ENCODE measurements at places on chromosomes 16 and 17. TPM values are rescaled to one million over a fixed set of nuclear protein-coding genes. Genes with fewer than 3 reads are reported as not detected.

ICAM2 gene
- total RNA-seq = 38.8 TPM

DNA sequence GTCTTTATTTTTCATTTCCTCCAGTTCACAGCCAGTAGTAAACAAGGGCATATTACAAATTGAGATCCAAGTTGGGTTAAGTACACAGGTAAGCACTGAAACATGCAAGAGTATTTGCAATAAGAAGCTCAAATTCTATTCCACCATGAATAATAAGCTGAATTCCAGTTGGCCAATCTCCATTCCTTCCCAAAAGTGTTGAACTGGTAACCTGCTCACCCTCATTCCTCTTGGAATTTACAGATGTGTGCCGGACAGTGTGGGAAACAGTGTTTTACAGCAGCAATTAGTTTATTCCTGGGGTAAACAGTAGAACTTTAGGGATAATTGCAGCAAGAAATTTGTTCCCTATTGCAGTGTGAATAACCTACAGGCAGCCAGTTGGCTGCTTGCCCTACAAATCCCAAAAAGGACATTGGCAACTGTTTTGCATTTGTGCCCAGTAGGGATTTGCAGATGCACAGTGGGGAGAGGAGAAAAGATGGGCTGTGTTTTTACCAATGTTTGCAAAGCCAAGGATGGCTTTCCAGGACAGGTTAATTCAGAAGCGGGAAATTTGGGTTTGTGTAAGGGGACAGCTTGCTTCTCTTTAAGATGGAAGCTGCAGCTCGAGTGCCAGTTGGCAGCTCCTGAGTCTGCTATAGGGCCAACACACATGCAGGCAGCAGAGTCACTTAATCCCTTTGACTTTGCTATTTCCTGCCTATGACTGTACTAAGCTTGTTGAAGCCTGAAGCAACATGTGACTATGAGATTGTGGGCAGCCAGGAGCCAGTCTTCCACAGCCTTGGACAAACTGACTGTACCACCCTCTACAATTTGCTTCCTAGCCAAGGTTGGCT is 318.9 kb downstream of the MAP2K6 start:
- no peak overlapping the region for H3K4me3 ChIP-seq
- H3K36me3 ChIP-seq = no peaks in the 10 kb centered on the region
- H3K27me3 ChIP-seq = no peaks in the 10 kb centered on the region
- no peak for DNase-seq
- H3K27ac ChIP-seq = no peak overlapping the region

GRCh38 chr16:67482233-67482924 is 968 bp downstream of the AGRP start:
- no peaks in the 10 kb centered on the region for H3K27me3 ChIP-seq
- peaks cover 21% of the 10 kb centered on the region for H3K4me1 ChIP-seq
- peak overlapping the region; percentile 80 for H3K4me3 ChIP-seq
- H3K27ac ChIP-seq = no peak overlapping the region
- DNase-seq = no peak

DNA sequence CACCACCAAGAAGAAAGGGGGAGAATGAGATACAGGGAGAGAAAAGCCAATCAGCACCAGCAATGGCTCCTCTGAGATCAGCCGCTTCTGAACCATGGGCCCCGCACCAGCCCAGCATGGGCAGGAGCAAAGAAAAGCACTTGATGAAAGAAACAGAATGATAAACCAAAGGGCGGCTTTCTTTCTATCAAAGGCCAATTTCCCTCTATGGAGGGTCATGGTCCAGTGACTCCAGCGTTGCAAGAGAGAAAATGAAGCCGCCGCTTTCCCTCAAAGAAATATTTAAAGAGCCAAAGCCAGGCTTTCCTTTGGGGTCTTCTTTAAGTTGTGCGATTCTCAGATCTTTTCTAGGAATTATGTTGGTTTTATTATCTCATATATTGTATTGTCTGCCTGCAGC is 84.8 kb upstream of the CACNG5 start:
- no peak overlapping the region for H3K4me3 ChIP-seq
- H3K27ac ChIP-seq = no peak overlapping the region
- H3K36me3 ChIP-seq = no peaks in the 10 kb centered on the region
- no peaks in the 10 kb centered on the region for H3K4me1 ChIP-seq
- peak; percentile 43 for DNase-seq

TMEM238L gene
- total RNA-seq = 0.47 TPM

DNA sequence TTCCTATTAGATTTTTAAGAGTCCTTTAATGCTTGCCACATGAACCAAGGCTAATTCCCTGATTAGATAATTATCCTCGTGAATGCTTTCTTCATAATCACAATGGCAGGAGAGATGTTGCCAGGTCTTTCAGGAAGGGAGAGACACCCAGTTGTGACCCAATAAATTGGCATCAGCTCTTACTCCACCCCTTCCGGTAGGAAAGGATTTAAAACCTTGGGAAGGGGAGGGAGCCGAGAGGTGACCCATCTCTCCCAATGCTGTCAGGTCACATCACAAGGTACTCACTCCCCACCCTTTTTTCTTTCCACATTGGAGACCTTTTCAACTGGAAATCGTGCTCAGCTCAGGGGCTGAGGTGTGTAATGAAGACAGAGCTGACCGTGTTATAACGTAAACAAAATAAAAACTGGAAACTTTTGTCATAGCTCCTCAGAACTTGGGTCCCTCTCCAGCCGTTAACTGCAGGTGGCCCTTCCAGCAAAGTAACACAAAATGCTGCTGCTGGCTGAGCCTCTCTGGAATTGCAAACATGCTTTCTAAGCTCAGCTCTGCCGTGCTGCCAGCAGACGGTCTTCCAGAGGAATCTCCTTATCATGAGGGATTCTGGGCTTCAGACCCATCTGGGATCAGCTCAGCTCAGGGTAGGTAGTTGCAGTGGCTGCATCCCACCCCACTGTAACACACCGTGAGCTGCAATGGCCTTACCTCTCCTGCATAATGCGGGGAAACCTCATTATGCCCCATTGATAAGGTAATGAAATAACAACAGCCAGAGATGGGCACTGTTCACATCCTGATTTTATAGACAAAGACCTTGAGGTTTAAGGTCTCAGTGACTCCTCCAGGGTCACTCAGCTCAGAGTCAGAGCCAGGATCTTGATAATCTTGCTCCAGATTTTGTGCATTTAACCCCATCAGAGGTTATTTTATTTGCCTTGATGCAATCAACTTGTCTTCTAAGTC is 15.6 kb downstream of the TMEM100 start:
- no peak overlapping the region for H3K27ac ChIP-seq
- H3K27me3 ChIP-seq = no peaks in the 10 kb centered on the region
- no peaks in the 10 kb centered on the region for H3K36me3 ChIP-seq
- H3K4me1 ChIP-seq = no peaks in the 10 kb centered on the region

CNTNAP4 gene
- total RNA-seq = not detected

DNA sequence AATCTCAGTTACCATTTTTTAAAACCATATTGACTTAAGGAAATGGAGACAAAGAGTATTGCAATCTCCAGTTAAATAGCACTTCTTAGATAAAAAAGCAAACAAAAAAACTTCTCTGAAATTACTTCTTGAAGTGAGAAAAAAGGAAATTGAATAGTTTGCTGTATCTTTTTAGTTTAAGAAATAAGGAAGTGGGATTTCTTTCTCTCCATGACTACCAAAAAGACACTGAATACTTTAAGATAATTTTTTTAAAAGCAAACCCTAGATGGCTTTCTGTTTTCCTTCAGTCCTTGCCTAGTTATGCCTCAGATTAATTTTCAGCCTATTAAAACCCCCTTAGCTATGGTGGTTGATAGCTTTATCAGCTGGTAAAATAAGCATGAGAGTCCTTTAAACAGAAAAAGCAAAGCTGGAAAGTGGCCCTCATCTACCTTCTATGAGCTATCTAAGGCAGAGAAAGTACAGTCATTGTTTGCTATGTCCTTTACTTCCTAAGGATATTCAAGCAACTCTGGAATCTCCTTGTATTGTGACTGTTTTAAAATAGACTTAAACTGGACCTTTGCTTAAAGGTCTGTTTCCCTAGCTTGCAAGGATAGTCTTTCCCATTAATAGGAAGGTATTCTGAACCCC is 28.6 kb downstream of the TPPP3 start:
- no peaks in the 10 kb centered on the region for H3K36me3 ChIP-seq
- no peak overlapping the region for H3K4me3 ChIP-seq
- no peaks in the 10 kb centered on the region for H3K27me3 ChIP-seq
- H3K27ac ChIP-seq = no peak overlapping the region
- peaks cover 3% of the 10 kb centered on the region for H3K4me1 ChIP-seq

OR1A1 gene
- total RNA-seq = not detected

USP6 gene
- 0.19 TPM for total RNA-seq

SOX9 gene
- 79.3 TPM for total RNA-seq

DNA sequence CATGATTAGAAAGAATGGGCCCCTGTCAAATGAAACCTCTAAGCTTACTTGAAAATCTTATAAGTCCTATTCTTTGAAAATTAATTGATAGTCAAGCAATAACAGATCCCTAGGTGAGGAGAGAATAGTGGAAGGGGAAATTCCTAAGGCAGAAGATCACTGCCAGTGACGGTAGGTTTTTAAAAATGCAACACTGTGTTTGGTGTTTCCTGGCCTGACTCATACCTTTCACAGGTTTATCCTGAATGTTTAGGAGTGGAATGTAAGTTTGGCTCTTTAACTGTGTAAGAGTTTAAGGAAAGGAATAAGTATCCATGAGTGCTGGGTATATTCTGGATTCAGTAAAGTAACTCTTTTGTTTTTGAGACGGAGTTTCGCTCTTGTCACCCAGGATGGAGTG is 23.8 kb downstream of the HAPSTR1 start:
- H3K4me1 ChIP-seq = peaks cover 8% of the 10 kb centered on the region
- H3K27ac ChIP-seq = no peak overlapping the region
- no peak for DNase-seq
- no peak overlapping the region for H3K4me3 ChIP-seq
- H3K36me3 ChIP-seq = peaks cover 6% of the 10 kb centered on the region

DNA sequence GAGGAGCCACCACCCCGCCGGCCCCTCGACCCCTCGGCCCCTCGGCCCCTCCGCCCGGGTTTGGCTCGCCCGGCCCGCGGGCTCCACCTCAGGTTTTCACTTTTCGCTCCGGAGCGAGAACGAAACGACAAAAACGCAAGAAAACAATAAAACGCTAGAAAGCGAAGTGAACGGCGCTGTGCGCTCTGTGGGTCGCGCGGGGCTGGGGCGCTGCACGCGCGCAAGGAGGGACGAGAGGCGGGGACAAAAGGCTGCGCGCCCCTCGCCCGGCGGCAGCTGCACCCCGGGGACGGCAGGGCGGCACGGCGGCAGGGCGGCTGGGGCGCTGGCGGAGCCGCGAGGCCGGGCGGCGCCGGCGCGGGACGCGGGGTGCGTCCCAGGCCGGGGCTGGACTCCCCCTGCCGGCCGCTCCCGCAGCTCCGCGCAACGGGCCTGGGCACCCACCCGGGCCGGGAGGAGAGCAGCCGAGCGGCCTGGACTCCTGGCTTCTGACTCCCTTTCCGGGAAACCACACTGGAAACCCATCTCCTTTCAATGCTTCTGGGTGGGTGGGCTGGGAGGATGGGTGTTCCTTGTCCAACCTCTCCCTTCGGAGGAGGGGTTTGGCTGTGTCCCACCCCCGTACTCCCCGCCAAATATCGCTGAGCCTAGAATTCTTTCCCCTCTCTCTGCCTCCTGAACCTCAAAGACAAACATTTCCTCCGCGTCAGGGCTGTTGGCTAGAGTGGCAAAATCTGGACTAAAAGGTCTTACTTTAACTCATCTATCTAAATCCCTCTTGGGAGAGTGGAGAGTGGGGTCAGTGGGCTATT is 9.9 kb downstream of the TBX2 start:
- no peaks in the 10 kb centered on the region for H3K4me1 ChIP-seq
- H3K27ac ChIP-seq = peak overlapping the region; percentile 93
- peaks cover 4% of the 10 kb centered on the region for H3K36me3 ChIP-seq
- DNase-seq = peak; percentile 90
- H3K4me3 ChIP-seq = peak overlapping the region; percentile 53

SLC47A2 gene
- total RNA-seq = 46.3 TPM

DNA sequence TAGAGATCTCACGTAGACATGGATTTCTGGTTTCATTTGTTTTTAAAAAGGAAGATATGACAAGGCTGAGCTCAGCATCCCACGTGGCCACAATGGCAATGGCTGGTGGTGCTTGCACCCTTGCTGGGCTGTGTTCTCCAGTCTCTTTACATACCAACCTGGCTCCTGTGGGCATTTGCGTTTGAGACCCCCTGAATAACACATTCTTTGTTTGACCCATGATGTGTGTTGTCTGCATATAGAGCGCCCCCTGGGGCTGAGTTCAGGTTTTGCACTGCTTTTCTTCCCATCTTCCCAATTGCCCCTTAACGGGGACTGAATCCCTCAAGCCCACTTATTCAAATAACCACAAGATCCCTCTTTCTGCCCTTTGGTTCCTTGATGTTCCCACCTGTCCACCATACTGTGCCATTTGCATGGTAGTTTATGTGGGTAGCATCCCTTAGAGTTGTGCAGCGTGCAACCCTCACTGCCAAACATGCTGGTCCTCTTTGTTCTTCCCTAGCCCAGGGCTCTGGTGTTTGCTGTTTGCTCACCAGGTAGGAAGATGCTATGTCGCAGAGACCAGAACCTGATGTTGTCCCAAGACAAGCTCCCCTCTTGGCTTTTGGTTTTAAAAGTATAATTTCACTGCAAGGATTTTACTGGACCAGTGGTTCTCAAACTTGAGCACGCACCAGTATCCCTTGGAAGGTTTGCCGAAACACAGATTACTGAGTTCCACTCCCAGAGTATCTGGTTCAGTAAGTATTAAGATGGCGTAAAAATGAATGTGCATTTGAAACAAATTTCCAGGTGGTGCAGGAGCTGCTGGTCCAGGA is 38.5 kb upstream of the NKD1 start:
- no peaks in the 10 kb centered on the region for H3K36me3 ChIP-seq
- no peak overlapping the region for H3K4me3 ChIP-seq
- DNase-seq = no peak
- H3K4me1 ChIP-seq = no peaks in the 10 kb centered on the region
- H3K27me3 ChIP-seq = no peaks in the 10 kb centered on the region

DNA sequence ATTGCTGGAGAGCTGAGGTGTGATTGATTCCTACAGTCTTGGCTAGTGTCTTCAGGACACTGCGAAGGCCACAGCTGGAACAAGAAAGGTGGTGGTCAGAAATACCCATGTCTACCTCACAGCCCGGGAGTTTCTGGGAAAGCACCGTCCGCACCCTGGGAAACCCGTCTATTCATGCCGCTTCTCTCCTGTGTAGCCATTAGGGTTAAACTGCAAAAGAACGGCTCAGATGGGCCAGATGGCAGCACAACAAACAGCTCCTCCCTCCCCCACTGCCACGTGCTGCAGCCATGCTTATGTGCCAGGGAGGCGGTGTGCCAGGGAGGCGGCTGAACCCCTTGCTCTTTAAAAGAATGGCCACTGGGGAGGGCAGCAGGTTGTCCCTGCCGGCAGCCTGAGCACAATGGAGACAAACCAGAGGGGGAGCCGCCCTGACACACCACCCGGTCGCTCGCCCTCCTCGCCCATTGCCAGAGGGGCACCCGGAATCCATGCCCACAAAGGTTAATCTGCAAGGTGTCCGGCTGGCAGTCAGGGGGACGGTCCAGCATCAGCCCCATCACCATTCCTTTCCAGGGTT is 65.2 kb downstream of the CYTH1 start:
- no peaks in the 10 kb centered on the region for H3K27me3 ChIP-seq
- H3K36me3 ChIP-seq = no peaks in the 10 kb centered on the region
- peak; percentile 73 for DNase-seq
- peak overlapping the region; percentile 66 for H3K4me3 ChIP-seq

KRTAP9-8 gene
- not detected for total RNA-seq

All from kidney (tissue), 22 donors.